ENCODE measurements at places on chromosomes 4 and X.

DNA sequence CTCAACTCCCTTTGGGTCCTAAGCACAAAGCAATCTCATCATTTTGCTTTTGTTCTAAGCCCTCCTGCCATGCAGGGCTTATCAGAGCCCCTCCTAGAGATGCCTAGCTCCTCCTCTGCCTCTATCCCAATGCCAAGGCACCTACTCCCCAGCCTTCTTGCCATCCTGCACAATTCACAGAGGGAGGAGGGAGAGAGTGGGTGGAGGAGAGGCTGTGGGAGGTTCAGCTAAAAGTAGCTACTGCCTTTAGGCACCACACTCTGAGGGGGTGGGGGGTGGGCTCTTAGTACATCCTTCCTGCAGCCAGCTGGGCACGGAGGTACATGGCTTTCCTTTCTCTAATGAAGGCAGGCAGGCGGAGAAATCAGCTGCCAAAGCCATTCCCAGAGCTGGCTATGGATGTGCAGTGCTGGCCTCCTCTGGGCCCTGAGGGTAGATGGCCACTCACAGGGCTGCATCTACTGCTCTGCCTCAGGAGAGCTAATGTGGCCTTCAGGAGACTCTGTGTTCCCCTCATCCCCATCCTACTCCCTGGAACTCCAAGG lies 40.1 kb downstream of the ARHGEF9 start:
- no peak for DNase-seq

DNA sequence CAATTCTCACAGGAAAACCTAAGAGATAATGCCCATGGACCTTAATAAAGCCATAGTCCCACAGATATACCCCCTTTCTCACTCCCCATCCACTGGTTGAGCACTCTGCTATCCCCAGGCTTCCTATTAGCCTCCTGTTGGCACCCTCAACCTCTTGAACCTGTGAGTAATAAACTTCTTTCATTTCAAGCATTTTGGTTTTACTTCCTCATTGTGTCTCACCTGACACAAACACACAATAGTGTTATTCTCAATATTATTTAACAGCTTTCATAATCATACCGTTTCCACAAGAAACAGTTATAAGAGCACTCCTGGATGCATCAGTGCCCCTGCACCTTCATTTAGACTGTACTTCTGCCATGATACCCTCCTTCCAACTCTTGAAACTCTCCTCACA lies 56.8 kb downstream of the TRPC5 start:
- no peak for DNase-seq

GRCh38 chr4:30821859-30822612 lies 101.9 kb downstream of the PCDH7 start:
- no peak for DNase-seq

DNA sequence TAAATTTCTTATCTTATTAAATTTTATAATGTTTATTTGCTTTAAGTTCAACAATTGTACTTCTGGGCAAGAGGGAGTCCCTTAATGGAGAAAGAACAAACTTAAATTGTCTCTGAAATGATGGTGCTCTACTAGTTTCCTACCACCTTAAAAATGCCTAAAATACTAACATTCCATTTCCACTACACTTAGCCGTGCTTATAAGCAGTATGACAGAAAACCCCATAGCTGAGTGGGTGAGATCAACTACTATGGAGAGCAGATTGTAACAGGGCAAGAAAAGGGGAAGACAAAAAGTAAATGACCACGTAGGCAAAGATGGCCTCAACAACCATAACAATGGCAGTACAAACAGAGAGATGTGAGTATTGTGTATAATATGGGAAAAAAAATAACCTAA lies 35.0 kb downstream of the RFC1 start:
- DNase-seq = no peak

GRCh38 chr4:4595252-4595651 lies 53.4 kb upstream of the STX18 start:
- no peak for DNase-seq

- DNase-seq = no peak
These were observed 254.6 kb downstream of the CBLL2 start for GRCh38 chrX:22527302-22527701.

- no peak for DNase-seq
These were observed 86.0 kb downstream of the ATG4A start for GRCh38 chrX:108177351-108178142.

DNA sequence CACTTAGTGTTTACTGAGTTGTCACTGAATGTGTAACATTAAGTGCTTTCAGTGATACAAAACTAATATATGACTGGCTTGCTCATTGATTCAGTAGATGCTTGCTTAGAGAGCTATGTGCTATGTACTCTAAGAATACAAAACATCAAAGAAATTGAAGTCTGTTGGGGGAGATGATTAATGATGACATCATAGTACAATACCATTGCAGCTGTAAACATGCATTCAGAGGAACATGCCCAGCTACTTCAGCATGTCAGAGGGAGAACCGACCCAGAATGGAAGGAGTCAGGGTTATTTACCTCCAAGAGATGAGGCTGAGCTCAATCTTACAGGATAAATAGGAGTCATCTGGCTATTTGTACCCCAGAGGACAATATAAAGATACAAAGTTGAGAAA lies 290.8 kb downstream of the TENM3 start:
- no peak for DNase-seq
